Skin of body (tissue), 3 donors: ENCODE measurements at places on chromosomes 1 and 21.
A peak's percentile ranks its signal among the peaks of the same experiment; 100 is the strongest.

DNA sequence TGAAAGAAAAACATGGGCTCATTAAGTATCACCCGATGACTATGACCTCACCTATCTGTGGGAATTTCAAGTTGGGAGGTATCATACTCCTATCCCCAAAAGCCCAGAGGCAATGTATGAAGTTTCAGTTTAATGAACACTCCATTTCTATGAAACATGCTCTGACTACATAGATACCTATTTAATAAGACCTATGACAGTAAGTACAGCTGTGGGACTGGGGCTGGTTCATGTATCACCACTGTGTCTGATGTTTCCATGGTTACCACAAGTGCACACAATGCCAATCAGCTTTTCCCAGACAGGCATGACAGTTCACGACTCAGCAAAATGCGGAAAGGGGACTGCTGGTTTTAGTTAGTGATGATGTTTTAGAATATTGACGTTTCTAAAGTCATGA is 167.7 kb downstream of the SIPA1L2 start:
- DNase-seq = peak; percentile 42

- peak; percentile 26 for DNase-seq
Measured at GRCh38 chr1:98794196-98794886, 132.8 kb downstream of the SNX7 start.

- DNase-seq = no peak
Measured at GRCh38 chr1:57003398-57004139, 37.8 kb upstream of the C8B start.

DNA sequence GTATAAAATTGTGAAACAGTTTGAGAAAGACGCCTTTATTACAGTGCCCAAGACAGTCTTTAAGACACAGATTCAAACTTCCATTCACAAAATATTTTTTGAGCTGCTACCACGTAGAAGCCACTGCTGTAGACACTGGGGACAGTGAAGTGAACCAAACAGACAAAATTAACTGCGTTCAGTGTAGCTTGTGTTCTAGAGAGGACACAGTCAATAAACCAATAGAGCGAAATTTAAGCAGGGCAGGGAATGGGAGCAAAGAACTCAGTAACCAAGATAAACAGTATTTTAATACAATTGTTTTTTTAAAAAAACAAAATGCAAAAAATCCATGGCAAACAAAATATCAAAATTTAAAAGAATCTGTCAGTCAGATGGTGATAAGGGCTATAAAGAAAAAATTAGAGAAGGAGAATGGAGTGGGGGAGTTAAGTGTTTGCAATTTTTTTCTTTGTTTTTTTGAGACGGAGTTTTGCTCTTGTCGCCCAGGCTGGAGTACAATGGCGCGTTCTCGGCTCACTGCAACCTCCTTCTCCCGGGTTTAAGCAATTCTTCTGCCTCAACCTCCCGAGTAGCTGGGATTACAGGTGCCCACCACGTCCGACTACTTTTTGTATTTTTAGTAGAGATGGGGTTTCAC is 719 bp upstream of the PARS2 start:
- no peak for DNase-seq

DNA sequence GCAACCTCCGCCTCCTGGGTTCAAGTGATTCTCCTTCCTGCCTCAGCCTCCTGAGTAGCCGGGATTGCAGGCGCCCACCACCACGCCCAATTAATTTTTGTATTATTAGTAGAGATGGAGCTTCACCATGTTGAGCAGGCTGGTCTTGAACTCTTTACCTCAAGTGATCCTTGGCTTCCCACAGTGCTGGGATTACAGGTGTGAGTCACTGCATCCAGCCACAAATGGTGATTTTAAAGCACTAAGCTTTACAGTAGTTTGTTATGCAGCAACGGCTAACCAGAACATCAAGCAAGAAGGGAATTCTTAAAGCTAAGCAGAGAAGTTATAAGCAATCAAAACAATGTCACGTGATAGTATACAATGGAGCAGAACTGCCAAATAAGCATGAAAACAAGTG is 65.7 kb downstream of the NVL start:
- DNase-seq = no peak

- no peak for DNase-seq
Measured at GRCh38 chr1:160058087-160058486, 11.9 kb downstream of the KCNJ10 start.

DNA sequence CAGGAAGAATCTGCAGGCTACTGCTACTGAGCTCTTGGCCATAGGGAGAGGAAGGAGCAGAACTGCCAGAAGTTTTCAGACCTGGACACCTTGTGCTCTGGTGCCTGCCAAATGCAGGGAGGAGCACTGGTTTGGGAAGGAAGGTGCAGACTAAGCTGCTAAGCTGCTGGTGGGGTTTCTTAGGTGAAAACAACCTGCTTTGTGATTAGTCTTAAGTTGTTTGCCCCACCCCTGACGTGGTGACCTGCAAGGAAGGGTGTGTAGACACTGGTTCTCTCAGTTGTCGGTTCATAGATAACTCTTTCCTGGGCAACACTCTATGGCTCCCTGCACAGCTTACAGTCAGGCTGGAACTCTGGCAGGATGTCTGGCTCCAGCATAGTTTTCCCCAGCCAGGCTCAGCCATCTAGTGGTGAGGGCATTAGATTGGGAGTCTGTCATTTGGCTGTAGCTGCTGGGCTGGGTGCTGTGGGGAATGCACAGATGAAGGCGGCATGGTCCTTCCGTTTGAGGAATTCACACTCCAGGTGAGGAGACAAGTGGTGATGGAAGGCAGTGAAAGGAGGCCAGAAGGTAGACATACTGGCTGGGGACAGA is 10.3 kb upstream of the S100A10 start:
- no peak for DNase-seq

- DNase-seq = no peak
Measured at GRCh38 chr1:163162381-163162914, 40.3 kb downstream of the RGS5 start.

GRCh38 chr1:12552951-12553921 is 64.8 kb downstream of the DHRS3 start:
- DNase-seq = no peak

DNA sequence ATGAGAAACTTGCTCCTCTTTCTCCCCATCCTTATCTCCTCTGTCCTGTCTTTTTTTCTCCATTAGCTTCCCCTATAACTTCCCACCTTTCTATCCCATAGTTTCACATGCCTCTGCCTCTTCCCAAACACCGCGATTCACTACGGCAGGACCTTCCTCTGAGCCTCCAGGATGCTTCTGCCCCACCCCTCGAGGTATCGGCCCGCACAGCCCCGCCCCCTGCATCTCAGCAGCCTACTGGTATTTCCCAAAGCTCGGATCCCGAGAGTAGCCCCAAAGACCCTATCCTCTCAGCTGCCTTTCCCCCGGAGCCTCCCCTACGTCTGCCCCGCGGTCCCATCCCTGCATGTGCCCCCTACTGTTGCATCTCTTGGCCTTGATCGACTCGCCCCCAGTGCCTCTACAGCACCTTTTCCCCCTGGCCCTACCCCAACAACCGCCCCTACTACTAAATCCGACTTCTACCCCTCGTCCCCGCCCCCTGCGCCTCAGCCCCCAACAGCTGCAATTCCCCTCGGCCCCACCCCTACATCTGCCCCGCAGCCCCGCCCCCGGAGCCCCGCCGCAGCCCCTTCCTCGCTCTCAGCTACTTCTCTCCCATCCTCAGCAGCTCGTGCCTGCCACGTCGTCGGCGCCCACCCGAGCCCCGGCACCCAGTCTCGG is 512 bp downstream of the PIAS3 start:
- DNase-seq = no peak

- DNase-seq = no peak
Measured at GRCh38 chr1:65084066-65084465, 63.9 kb upstream of the AK4 start.

GRCh38 chr1:10340930-10341590 is 57.8 kb upstream of the PGD start:
- DNase-seq = no peak

GRCh38 chr1:159779403-159779851 is 1.3 kb upstream of the DUSP23 start:
- DNase-seq = no peak

- no peak for DNase-seq
Measured at GRCh38 chr1:167774710-167775109, 52.9 kb downstream of the MPZL1 start.

- no peak for DNase-seq
Measured at GRCh38 chr1:27070390-27071048, 57.9 kb upstream of the TENT5B start.

GRCh38 chr1:178172939-178173338 is 79.0 kb downstream of the RASAL2 start:
- no peak for DNase-seq

GRCh38 chr1:182851825-182852224 is 12.7 kb downstream of the DHX9 start:
- no peak for DNase-seq

- DNase-seq = no peak
Measured at GRCh38 chr1:18646786-18647410, 16.3 kb downstream of the PAX7 start.

- peak; percentile 53 for DNase-seq
Measured at GRCh38 chr1:225766967-225767633, 10.5 kb upstream of the SRP9 start.

- no peak for DNase-seq
Measured at GRCh38 chr1:39842030-39842678, 41.1 kb downstream of the TRIT1 start.

- peak; percentile 63 for DNase-seq
Measured at GRCh38 chr1:219460896-219461815, 151.7 kb downstream of the ZC3H11B start.

DNA sequence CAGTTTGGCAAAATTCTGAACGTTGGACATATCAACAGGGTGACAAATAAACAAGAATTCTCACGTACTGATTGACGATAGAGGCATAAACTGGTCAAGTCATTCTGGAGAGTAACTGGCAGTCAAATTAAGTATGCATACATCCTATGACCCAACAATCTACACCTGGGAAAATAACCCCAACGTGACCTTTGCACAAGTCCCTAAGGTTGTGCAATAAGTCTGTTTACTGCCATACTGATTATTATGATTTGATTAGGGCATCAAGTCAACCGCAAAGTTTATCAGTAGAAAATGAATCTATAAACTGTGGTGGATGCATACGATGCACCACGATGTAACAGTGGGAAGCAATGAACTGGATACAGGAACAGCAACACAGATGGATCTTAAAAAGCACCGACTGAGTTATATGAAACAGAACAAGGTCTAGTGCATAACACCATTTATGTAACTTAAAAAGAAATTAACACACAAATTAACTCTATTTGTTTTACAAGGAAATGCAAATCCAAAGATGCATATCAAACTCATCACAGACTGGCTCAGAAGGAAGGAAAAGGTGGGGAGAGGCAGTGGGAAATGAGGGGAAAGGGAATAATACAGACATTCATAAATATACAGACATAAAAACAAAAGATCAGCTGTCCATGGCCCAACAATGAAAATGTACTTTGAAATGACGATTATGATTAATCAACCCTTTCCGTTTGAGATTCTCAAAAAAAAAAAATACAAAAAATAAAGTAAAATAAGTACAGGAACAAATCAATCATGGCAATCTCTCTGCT is 41.0 kb upstream of the SEC16B start:
- DNase-seq = no peak

- no peak for DNase-seq
Measured at GRCh38 chr1:61266738-61267137, 184.4 kb downstream of the NFIA start.

- no peak for DNase-seq
Measured at GRCh38 chr1:164830628-164831027, 271.6 kb downstream of the PBX1 start.

- DNase-seq = no peak
Measured at GRCh38 chr21:34333121-34333739, 30.6 kb upstream of the KCNE2 start.

GRCh38 chr21:45532826-45533360 is 9.3 kb downstream of the SLC19A1 start:
- DNase-seq = no peak

- no peak for DNase-seq
Measured at GRCh38 chr1:182679684-182680083, 4.7 kb downstream of the RGS8 start.

DNA sequence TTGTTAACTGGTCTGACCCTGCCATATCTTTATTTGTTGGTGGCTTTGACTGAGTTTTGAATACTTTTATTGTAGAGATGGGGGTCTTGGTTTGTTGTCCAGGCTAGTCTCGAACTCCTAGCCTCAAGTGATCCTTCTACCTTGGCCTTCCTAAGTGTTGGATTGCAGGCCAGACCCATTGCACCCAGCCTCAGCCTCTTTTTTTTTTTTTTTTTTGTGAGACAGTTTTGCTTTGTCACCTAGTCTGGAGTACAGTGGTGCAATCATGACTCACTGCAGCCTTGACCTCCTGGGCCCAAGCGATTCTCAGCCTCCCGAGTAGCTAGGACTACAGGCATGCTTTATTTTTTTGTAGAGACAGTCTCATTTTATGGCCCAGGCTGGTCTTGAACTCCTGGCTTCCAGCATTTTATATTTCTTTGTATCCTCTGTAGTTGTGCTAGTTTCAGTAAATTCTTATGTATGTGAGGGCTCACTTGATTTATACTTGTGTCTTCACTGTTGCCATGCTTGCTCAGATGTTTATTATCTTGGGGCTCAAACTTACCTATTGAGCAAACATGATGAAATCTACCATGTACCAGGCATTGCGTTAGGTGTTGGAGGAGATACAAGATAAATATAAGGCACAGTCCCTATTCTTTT is 24.1 kb downstream of the THRAP3 start:
- DNase-seq = no peak

- no peak for DNase-seq
Measured at GRCh38 chr1:240619906-240620621, 8.1 kb upstream of the GREM2 start.

GRCh38 chr1:46617108-46617800 is 643 bp upstream of the MOB3C start:
- no peak for DNase-seq

DNA sequence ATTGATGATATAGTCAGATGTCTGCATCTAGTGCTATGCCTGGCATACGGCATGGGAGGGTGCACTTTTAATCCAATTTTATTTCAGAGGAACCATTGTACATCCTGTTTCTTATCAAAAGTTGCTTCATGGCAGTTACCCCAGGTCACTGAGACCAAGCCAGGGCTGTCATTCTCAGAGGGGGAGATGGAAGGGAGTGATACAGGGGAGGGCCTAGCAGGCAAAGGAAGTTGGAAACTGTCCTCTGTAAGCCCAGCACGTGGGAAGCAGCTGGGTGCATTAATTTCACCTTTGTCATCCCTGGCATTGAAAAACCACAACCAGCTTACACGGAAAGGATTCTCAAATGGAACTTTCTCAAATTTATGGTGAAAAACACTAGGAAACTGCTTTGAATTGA is 458.7 kb upstream of the ADAMTS5 start:
- DNase-seq = no peak

GRCh38 chr21:27528697-27529096 is 561.8 kb upstream of the ADAMTS5 start:
- DNase-seq = no peak
